Activated CD8-positive, alpha-beta memory T cell treated with anti-CD3 and anti-CD28 coated beads for 4 hours (primary cell): ENCODE measurements at places on chromosomes 4 and X.

- no peak for DNase-seq
Measured at GRCh38 chr4:5069901-5070300, 18.6 kb downstream of the STK32B start.

DNA sequence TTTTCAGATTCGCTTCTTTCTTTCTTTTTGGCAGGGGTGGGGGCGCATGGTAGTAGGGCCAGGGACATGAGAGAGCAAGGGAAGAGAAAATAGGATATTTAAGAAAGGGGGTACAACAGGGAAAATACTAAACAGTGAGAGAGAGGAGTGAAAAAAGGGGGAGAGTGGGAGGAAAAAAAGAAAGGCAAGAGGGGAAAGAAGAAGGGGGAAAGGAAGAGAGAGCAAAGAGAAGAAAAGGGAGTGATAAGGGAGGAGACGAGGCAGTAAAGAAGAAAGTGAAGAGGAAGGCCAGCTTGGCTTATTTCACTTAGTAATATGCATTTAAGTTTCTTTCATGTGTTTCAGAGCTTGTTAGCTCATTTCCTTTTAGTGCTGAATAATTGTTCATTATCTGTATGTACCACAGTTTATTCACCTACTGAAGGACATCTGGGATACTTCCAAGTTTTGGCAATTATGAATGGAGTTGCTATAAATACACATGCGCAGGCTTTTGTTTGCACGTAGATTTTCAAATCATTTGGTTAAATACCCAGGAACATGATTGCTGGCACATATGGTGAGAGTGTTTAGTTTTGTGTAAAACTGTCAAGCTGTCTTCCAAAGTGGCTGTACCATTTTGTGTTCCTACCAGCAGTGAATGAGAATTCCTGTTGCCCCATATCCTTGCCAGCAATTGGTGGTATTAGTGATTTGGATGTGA, 37.3 kb downstream of the CASP6 start:
- DNase-seq = no peak

- DNase-seq = no peak
Measured at GRCh38 chrX:8404471-8404870, 60.2 kb upstream of the VCX3B start.

DNA sequence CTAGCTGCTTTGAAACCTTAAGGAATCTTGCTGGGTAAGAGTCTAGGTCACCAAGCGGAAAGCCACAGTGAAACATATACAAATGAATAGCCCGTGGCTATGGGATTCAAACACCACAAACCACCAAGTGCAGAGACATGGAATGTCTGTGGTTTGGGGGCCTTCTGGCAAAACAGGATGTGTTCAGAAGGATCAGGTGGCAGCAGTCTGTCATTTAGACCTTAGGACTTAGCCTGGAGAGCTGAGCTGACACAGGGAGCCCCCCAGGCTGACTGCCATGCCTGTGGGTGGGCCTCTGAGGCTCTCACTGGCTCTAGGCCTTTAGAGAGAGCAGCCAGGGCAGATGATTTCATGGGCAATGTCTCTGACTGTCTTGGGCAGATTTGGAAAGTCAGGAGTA, 225.6 kb downstream of the FBXW7 start:
- DNase-seq = no peak

- no peak for DNase-seq
Measured at GRCh38 chrX:15399962-15400391, 15.8 kb upstream of the VEGFD start.

DNA sequence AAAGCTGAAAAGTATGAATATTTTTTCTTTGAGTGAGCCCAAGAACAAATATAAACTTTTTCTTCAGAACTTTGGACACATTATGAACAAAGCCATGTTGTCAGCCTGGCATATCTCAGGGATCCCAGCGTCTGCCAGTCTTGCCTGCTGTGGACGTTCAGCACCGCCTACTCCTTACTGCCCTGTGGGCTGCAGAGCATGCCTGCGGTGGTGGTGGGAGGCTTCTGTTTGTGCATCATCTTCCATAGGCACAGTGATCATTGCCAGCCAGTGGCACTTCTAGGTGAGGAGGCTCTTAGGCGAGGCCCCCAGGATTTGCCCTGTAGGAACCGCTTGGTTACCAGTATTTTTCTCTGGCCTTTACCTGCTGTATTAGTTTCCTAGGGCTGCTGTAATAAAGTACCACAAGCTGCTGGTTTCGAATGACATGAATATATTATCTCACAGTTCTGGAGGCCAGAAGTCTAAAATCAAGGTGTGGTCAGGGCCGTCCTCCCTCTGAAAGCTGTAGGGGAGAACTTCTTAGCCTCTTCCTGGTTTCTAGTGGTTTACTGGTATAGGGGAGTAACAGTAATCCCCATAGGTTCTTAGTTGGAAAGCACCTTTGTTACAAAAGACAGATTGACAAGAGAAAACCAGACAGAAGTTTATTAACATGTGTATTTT, 15.4 kb downstream of the ANXA3 start:
- no peak for DNase-seq

DNA sequence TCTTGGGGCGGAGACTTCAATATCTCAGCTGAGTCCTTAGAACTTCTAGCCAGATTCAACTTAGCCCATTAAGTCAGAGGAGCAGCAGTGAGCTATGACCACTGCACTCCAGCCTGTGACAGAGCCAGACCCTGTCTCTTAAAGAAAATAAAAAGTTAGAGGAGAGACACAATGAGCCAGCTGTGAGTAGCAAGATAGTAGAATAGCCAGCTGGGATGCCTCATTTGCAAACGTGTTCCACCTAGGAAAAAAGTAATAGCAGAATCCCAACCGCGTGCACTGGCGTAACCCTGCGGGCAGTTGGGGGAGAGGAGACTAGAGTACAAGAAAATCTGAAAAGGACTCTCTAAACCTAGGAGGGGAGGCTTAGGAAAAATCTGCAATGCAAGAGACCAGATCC, 133.2 kb upstream of the ANXA3 start:
- no peak for DNase-seq

DNA sequence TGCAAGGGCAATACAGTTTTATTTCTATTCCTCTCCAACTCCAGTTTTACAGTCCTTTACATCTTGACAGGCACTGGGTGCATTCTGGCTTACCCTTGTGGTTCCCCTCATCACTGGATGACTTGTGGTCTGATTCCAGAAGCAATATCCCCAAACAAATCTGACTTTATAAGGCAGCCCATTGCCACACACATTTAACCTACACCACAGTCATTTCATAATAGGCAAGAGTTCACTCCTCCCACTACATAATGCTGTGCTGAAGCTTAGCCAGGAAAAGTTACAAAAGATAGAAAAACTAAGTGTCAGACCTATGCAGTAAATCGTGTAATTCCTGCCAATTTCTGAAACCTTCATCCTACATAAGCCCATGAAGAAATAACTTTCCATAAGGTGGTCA, 82.9 kb upstream of the MID1IP1 start:
- no peak for DNase-seq

- no peak for DNase-seq
Measured at GRCh38 chrX:1534301-1535168, 2.5 kb downstream of the P2RY8 start.

- no peak for DNase-seq
Measured at GRCh38 chr4:139416073-139416673, 37.7 kb upstream of the RAB33B start.

GRCh38 chr4:22416403-22416802, 99.5 kb downstream of the ADGRA3 start:
- no peak for DNase-seq

DNA sequence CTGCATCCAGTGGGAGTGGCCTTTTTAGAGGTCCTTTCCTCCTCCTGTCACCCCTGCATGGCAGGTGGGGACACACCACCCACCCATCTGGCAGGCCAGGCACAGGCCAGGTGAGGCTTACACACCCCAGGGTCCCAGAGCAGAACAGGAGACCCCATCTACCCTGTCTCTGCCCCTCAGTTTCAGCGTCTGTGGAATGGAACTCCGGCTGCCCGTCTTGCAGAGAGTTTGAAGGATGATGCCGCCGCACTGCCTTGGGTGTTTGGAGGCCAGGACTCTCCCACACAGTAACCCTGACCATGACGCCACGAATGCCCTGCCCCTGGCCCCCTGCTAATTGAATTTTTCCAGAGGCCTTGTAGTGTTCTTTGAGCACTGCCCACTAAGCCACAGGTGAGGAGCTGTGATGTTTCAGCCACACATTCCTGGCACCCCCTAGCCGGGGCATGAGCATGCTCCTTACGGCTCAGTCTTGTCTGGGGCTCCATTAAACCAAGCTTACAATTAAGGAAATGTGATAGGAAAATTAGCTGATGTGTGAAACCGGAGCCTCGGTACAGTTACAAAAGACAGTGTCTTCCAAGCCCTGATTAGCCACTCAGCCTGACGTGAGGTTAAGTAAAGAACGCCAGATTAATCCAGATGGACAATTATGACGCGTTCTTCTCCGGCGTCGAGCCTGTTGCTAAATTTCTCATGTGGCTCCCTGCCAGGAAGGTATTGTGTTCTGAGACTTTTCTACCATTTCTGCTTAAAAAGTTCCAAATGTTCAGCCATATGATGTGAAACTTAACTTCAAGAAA, 39.3 kb downstream of the HMX1 start:
- no peak for DNase-seq

DNA sequence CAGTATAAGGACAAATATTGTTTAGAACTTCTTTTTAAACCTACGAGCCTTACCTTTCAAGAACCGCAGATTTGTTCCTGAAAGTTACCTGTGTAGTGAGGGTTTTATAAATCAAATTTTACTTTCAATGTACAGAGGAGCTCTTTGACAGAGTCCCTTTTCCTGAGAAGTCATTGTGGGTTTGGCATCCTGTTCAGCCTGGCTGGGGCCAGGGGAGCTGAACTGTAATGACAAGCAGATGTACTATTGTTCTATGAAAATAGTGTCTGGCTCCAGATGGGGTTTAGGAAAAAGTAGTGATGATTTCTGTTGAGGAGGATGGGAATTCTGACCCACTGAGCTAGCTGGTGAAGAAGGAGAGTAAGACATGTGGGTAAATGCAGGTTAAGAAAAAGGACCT, 196.2 kb upstream of the PGRMC2 start:
- DNase-seq = no peak
